Mesangial cell (primary cell): ENCODE measurements at places on chromosomes 7 and 10. TPM values are rescaled to one million over a fixed set of nuclear protein-coding genes. Genes with fewer than 3 reads are reported as not detected.

MALRD1 gene
- 0.13 TPM in 1 of 2 replicates, not detected in the other for total RNA-seq

TSPAN12 gene
- total RNA-seq: 5.5 and 33.7 TPM in 2 replicates

IFIT1B gene
- not detected in 2 replicates for total RNA-seq

C10orf53 gene
- total RNA-seq: not detected in 2 replicates

ZNF365 gene
- total RNA-seq: 2.7 and 2.8 TPM in 2 replicates

EBF3 gene
- total RNA-seq: under 0.01 and 0.16 TPM in 2 replicates

EPHB4 gene
- total RNA-seq: 52.1 and 61.9 TPM in 2 replicates

ITGA8 gene
- 0.25 TPM in 1 of 2 replicates, not detected in the other for total RNA-seq

SYNPO2L gene
- not detected in 2 replicates for total RNA-seq

ATP5MK gene
- total RNA-seq: 110 and 173 TPM in 2 replicates

LYZL1 gene
- total RNA-seq: not detected in 2 replicates

LRRD1 gene
- not detected in 2 replicates for total RNA-seq

GPR26 gene
- not detected in 2 replicates for total RNA-seq

EGFR gene
- 40.4 and 45.3 TPM in 2 replicates for total RNA-seq

LIPN gene
- total RNA-seq: not detected in 2 replicates

CNPY1 gene
- not detected in 2 replicates for total RNA-seq

FGL2 gene
- under 0.01 TPM in 1 of 2 replicates, not detected in the other for total RNA-seq

ENKUR gene
- total RNA-seq: not detected in 2 replicates

SEPTIN14 gene
- not detected in 2 replicates for total RNA-seq

PAX4 gene
- total RNA-seq: not detected in 2 replicates

COL17A1 gene
- total RNA-seq: 0.16 TPM in 1 of 2 replicates, not detected in the other

PTF1A gene
- not detected in 2 replicates for total RNA-seq

ARHGEF5 gene
- 16.1 and 25.6 TPM in 2 replicates for total RNA-seq

GRID2IP gene
- total RNA-seq: under 0.01 and 0.25 TPM in 2 replicates

AMZ1 gene
- 1.3 and 2.7 TPM in 2 replicates for total RNA-seq

DUSP5 gene
- 22.6 and 26.9 TPM in 2 replicates for total RNA-seq

MMP21 gene
- total RNA-seq: 0.13 TPM in 1 of 2 replicates, not detected in the other

GALNT17 gene
- total RNA-seq: under 0.01 and 0.13 TPM in 2 replicates

TMEM209 gene
- 7.8 and 11.4 TPM in 2 replicates for total RNA-seq

PRSS37 gene
- total RNA-seq: not detected in 2 replicates

MKI67 gene
- 3.3 and 75.6 TPM in 2 replicates for total RNA-seq

IQUB gene
- total RNA-seq: 0.33 and 0.89 TPM in 2 replicates

FAM25C gene
- not detected in 2 replicates for total RNA-seq

FOXP2 gene
- total RNA-seq: 0.33 and 1.1 TPM in 2 replicates

NEBL gene
- total RNA-seq: 0.33 and 3.3 TPM in 2 replicates

CFAP58 gene
- total RNA-seq: under 0.01 and 0.16 TPM in 2 replicates
